Effector memory CD4-positive, alpha-beta T cell (primary cell): ENCODE measurements at places on chromosomes 16 and 17.

DNA sequence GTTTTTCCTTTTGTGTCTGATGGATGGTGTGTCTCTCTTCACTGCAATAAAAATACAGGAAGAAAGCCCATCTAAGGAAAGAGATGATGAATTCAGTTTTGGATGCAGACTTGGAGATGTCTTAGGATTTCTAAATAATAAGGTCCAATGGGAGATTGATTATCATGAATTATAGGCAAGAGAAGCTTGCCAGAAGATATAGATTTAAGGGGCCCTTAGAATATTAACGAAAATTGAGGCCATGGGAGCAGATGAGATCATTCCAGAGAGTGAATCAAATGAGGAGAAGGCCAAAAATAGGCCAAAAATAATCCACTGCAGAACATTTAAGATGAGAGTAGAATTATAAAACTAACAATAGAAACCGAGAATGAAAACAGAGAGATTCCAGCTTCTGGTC, 63.1 kb downstream of the KCNJ2 start:
- H3K4me3 ChIP-seq: no peak overlapping the region
- no peak overlapping the region for H3K27ac ChIP-seq
- no peaks in the 10 kb centered on the region for H3K27me3 ChIP-seq
- H3K4me1 ChIP-seq: no peaks in the 10 kb centered on the region
- no peaks in the 10 kb centered on the region for H3K36me3 ChIP-seq

GRCh38 chr16:54178478-54178976, 108.1 kb downstream of the IRX3 start:
- H3K4me1 ChIP-seq: no peaks in the 10 kb centered on the region
- H3K27ac ChIP-seq: no peak overlapping the region
- H3K27me3 ChIP-seq: no peaks in the 10 kb centered on the region
- H3K36me3 ChIP-seq: no peaks in the 10 kb centered on the region

GRCh38 chr17:32862940-32863339, 14.0 kb downstream of the MYO1D start:
- H3K4me1 ChIP-seq: no peaks in the 10 kb centered on the region
- H3K27me3 ChIP-seq: no peaks in the 10 kb centered on the region
- no peak for DNase-seq

DNA sequence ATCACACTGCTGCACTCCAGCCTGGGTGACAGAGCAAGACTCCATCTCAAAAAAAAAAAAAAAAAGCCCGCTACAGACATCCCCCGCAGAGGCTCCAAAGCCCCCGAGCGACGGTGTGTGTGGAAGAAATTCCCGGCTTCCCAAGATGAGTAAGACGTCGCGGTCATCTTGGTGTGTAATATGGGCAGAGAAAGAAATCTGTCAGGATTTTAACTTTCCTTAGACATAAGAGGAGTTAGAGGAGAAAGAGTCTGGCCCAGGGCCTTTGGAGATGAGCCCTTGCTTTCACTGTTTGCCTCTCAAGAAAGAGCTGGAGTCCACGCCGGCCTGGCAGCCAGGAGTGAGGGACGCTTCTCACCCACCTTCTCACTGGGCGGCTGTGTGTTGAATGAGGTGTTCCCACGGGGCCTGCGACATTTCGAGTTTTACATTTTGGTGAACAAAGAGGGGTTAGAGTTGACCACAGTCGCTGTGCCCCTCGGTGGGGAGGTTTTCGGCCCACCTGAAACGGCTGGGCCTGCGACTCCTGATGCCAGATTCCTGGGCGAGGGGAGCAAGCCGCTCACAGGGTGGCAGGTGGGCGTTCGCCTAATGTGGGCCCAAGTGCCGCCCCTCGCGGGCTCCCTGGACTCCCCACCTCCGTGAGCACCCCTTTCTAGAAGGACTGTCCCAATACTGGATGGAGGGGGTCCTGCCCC, 17.9 kb downstream of the C1QTNF1 start:
- no peak overlapping the region for H3K4me3 ChIP-seq
- no peaks in the 10 kb centered on the region for H3K36me3 ChIP-seq
- no peaks in the 10 kb centered on the region for H3K4me1 ChIP-seq
- H3K27ac ChIP-seq: no peak overlapping the region
- DNase-seq: no peak

DNA sequence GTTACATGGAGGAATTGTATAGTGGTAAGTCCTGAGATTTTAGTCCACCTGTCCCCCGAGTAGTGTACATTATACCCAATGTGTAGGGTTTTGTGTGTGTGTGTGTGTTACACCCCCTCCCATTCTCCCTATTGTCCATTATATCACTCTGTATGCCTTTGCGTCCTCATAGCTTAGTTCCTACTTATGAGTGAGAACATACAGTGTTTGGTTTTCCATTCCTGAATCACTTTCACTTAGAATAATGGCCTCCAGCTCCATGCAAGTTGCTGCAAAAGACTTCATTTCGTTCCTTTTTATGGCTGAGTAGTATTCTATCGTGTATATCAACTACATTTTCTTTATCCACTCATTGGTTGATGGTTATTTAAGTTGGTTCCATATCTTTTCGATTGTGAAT, 635 bp upstream of the FA2H start:
- no peak overlapping the region for H3K4me3 ChIP-seq
- no peak for DNase-seq
- peaks cover 10% of the 10 kb centered on the region for H3K4me1 ChIP-seq
- peaks cover 16% of the 10 kb centered on the region for H3K27me3 ChIP-seq

DNA sequence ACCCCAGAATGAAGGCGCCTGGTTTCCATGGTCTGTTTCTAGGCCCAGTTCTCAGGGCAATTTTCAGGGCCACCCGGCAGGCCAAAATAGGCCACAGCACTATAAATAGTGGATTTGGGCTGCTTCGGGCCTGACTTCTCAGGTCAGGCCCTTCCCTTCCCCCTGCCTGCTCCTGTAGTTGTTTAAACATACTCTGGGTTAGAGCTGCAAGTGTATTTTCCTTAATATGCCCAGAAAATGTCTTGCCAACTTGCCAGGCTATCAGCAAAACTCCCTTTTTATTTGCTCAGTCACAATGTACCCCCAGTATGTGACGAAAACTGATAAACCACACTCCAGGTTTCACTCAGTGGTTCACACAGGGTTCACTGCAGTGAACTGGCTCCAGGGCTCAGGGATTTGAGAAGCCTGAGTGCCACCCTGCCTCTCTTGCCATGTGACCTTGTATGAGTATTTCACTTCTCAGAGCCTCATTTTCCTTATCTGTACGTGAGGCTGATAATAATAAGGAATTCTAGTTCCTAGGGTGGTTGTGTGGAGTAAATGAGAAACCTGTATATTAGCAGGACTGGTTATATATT, 76.5 kb downstream of the GPRC5B start:
- H3K27me3 ChIP-seq: no peaks in the 10 kb centered on the region
- no peak for DNase-seq
- no peaks in the 10 kb centered on the region for H3K4me1 ChIP-seq
- H3K36me3 ChIP-seq: no peaks in the 10 kb centered on the region

GRCh38 chr17:75087558-75088453, at the start of gene SLC16A5:
TSS of gene SLC16A5 (plus strand) at chr17:75087954. CDS start at chr17:75093637, 5,683 bp downstream.
- H3K36me3 ChIP-seq: no peaks in the 10 kb centered on the region
- DNase-seq: peak; percentile 16
- H3K27ac ChIP-seq: peak within 1 kb of the TSS; percentile 58
- H3K4me3 ChIP-seq: peak within 1 kb of the TSS; percentile 70

DNA sequence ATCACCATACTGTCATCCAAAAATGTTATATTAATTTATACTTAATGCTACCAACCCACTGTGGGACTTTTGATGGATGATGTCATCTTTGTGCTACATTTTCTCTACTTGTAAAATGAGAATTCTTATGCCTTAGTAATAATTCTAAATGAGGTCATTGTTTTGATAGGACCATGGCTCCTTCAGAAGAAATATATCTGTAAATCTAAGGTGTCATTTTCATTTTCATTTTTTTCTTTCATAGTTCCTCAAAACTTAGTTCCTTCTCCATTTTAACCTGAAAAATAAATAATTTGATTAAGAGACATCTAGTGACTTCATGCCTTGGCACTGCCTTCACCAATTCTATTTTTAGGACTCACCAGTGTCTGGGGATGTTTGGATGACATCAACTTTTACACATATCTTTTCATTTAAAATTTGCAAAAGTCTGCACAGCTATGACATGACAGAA, 48.7 kb downstream of the GPRC5B start:
- H3K27ac ChIP-seq: no peak overlapping the region
- no peak overlapping the region for H3K4me3 ChIP-seq
- H3K27me3 ChIP-seq: no peaks in the 10 kb centered on the region
- no peak for DNase-seq

- no peak overlapping the region for H3K27ac ChIP-seq
- peaks cover 5% of the 10 kb centered on the region for H3K36me3 ChIP-seq
- DNase-seq: no peak
- H3K4me1 ChIP-seq: peaks cover 14% of the 10 kb centered on the region
Measured at GRCh38 chr16:28213396-28213795, 1.6 kb upstream of the XPO6 start.
